ENCODE measurements at places on chromosomes 6 and 20. TPM values are rescaled to one million over a fixed set of nuclear protein-coding genes. Genes with fewer than 3 reads are reported as not detected.

The HDGFL1 gene
- total RNA-seq: not detected

The BACH2 gene
- total RNA-seq: 3.1 TPM

The SLC22A16 gene
- total RNA-seq: not detected

The ZFP57 gene
- total RNA-seq: 9.0 TPM

The ZC3H12D gene
- total RNA-seq: 2.1 TPM

The CD24 gene
- 1.2 TPM for total RNA-seq

The SMOC2 gene
- not detected for total RNA-seq

The STX11 gene
- total RNA-seq: 98.0 TPM

The WRNIP1 gene
- 57.8 TPM for total RNA-seq

The CD83 gene
- total RNA-seq: 124 TPM

The SLC23A2 gene
- total RNA-seq: 18.6 TPM

The TNNC2 gene
- not detected for total RNA-seq

The HMGCLL1 gene
- total RNA-seq: not detected

The LRRC1 gene
- total RNA-seq: 3.0 TPM

The WFDC12 gene
- not detected for total RNA-seq

The PTK7 gene
- total RNA-seq: 4.1 TPM

The FAM83B gene
- not detected for total RNA-seq

The PPP1R16B gene
- total RNA-seq: 74.6 TPM

The GRM4 gene
- not detected for total RNA-seq

The ERMARD gene
- total RNA-seq: 22.4 TPM

The RIMS1 gene
- total RNA-seq: not detected

The TRIM31 gene
- not detected for total RNA-seq

The TMEM170B gene
- 1.4 TPM for total RNA-seq

The GPR63 gene
- 0.14 TPM for total RNA-seq

The PERP gene
- 1.3 TPM for total RNA-seq
